ENCODE measurements at places on chromosomes 6 and 20. TPM values are rescaled to one million over a fixed set of nuclear protein-coding genes. Genes with fewer than 3 reads are reported as not detected.

RNF182 gene
- 0.25 TPM for total RNA-seq

BPIFB3 gene
- not detected for total RNA-seq

IL20RA gene
- total RNA-seq = 12.2 TPM

GUCA1A gene
- not detected for total RNA-seq

ROS1 gene
- 0.38 TPM for total RNA-seq

GRCh38 chr6:133682506-133683307 lies 206.2 kb upstream of the TCF21 start:
- DNase-seq = no peak

- no peak for DNase-seq
These were observed 88.0 kb downstream of the ATP9A start for GRCh38 chr20:51680067-51680749.

GRCh38 chr6:129755787-129756186 lies 45.8 kb upstream of the ARHGAP18 start:
- no peak for DNase-seq

DNA sequence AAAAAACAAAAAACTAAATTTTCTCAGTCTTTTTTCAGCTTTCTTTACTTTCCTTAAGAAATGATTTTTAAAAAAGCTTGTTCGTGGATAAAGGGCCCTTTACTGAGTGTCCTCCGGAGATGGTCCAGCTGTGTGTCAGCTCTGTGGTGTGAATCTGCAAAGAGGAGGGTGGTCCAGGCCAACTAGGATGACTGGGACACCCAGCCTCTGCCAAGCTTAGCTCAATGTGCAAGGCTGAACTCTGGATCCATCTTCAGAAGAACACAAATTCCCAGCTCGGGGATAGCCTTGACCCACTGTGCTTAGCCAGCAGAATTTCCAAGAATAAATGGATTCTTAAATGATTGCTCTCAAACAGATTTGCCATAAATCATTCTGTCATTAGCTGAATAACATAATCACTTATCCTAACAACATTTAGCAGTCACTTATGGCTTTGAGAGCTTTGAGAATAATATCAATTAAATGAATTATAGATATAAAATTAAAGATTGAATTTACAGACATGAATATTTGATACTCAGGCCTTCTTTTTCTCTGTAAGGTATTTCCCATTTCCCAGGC lies 14.2 kb upstream of the CALHM5 start:
- DNase-seq = no peak

GRCh38 chr6:31969712-31970603 lies 2.0 kb downstream of the DXO start:
- DNase-seq = no peak

DNA sequence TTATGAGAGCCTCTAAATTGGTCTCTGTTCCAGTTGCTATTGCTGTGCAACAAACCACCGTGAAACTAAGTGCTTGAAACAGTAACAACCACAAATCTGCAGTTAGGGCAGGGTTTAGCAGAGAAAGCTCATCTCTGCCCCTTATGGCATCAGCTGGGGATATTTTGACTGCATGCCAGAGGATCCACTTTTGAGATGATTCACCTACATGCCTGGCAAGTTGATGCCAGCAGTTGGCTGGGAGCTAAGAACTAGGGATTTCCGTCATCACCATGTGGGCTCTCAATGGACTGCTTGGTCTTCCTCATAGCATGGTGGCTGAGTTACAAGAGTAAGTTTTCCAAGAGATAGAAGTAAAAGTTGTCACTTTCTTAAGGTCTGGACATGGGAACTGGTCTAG lies 35.1 kb downstream of the PLCB4 start:
- DNase-seq = no peak

Measured in mucosa of descending colon (tissue), 3 donors.